ENCODE measurements at places on chromosomes 13 and 19.

DNA sequence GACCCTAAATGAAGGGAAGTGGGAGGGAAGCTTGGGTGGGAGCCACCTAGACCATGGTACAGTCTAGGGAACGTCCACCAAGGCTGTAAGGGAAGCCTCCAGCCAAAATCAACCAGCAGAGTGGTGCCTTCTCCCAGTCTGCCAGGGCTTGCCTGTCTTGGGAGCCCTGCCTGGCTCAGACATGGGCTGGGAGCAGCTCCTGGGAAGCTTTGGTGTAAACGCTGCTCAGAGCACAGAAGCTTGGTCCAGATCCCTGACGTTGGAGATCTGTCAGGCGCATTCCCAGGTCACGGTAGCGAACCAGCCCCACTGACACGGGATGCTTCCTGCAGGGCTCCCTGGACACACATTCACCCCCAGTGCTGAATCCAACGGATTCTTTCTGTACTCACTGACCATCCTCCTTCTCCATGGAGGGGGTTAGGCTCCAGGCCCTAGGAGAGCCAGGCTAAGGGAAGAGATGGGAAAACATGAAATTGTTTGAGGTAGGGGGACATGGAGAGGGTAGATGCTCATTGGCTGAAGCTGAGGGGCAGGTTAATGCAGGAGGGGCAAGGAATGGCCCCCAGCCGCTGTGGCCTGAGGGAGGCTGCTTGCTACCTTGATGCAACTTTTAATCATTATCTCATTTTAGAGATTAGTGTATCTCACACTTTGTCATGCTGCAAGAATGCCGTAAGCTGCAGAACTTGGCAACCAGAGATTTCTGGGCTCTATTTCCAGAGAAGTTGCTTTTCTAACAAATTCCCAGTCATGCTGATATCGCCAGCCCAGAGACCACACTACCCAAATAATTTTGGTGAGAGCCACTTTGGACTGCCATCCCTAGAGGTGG, 195.8 kb downstream of the UQCRFS1 start:
- DNase-seq = no peak

DNA sequence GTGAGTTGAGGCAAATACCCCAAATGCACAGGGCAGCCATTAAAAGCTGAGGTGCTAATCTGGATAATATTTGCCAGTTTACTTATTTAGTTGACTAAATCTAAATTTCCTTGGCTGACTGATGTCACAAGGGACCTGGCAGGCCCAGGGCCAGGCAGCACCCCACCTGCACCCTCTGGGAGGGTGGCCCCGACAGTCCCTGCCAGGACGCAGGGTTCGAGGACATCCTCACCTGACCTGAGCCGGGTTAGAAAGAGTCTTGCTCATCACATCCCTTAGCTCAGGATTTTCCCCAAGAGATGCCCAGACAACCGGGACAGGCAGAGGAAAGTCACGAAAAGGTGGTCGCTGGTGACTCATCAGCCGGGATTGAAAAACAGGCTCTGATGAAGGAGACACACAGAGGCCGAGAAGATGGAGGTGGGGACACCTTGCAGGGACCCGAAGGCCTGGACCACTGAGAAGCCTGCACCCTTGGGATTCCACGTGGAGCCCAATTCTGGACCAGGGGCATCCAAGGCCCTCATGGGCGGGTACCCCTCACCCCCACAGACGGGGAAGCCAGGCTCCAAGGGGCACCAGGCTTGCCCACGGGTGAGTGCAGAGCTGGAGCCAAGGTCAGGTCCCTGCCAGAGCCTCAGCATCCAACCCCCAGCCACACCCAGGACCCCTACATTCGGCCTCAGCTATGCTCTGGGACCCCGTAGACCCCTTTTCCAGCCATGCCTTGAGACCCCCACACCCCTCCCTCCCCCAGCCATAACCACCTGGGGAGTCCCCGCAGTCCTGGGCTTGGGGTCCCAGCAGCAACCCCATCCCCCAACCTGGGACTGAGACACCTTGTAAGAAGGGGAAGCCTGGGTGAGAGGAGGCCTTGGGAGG, 103.2 kb downstream of the SOX1 start:
- DNase-seq = no peak

GRCh38 chr13:113404723-113405471, 41.0 kb upstream of the GRTP1 start:
- DNase-seq = no peak

DNA sequence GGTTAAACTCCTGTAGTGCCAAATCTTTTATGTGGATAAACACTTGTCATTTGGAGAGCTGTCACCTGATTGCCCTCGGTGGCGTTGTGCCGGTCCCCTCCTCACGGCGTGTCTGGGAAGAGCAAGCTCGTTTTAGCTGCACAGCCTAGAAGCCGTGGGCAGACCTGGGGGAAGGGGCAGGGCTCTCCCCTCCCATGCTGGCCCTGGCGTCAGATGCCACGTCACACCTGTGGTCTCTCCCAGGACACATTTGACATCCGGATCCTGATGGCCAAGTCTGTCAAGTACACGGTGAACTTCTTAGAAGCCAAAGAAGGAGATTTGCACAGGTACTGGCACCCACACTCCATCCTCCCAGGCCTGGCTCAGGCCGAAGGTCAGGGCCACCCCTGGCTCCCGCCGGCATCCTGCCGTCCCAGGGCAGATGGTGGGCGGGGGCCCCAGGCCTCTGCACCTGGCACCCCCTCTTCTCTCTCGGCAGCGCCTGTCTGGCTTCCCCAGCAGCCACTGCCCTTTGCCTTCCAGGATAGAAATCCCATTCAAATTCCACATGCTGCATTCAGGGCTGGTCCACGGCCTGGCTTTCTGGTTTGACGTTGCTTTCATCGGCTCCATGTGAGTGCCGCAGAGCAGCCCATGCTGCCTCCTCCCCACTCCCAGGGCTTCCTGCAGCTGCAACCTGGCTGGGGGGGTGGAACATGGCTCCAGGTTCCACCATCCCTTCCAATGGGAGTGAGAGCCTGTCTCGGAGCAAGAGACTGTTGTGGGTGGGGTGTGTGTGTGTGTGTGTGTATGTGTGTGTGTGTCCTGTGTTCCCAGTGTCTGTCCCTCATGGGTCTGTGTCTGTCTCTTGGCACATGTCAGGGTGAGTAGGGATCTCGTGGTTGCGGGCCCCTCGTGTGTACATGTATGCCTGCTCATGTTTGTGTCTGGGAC, 8.8 kb downstream of the YIPF2 start:
- no peak for DNase-seq

- no peak for DNase-seq
Measured at GRCh38 chr19:3482507-3483225, 575 bp downstream of the SMIM44 start.

DNA sequence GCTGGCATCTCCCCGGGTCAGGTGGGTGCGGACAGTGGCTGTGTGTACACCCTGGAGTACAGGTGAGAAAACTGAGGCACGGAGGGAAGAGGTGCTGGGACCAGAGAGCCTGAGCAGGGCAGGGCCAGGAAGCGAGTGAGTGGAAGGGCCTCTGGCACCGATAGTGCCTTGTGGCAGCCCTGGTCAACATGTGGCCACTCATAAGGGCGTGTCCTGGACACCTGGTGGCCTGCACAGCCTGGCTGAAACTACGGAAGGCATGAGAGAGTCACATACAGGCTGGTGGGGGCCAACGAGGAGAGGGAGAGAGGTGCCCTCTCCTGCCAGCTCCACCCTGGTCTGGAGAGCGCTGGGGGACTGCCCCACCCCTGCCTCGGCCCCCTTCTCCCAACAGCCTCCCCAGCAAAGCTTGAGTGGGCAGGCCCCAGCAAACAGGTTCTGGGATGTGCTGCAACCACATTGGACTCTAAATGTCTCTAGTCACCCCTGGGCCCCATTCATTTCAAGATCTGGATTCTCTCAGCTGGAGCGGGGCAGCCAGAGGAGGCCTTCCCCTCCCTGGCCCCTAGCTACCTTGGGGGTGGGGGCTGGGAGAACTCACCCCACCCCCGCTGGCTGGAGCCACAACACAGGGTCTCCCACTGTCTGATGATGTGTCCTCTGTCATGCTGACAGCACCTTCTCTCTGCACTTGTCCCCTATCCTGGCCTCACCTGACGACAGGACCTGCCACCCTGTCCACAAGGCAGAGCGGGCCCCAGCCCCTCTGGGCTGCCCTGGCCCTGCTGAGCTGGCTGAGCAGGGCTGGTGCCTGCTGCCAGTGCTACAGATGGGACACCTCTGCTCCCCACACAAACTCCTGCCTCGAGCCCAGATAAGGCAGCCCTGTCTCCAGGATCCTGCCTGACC, 5.8 kb downstream of the CBARP start:
- no peak for DNase-seq

All from dermis microvascular lymphatic vessel endothelial cell (primary cell).